ENCODE measurements at places on chromosomes 4 and X.

DNA sequence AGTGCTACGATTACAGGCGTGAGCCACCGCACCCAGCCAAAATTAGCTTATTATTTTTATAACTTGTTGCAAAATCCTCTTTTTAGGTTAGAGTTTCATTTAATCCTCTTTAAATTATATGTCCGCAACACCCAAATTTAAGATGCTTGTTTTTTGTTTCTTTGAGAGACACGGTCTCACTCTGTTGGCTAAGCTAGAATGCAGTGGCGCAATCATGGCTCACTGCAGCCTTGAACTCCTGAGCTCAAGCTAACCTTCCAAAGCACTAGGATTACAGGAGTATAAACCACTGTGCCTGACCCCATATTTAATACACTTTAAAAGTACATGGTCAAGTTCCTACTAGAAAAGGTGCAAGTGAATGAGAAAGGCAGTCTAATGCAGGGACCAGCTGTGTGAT is 2.2 kb downstream of the RBBP7 start:
- no peak for DNase-seq

DNA sequence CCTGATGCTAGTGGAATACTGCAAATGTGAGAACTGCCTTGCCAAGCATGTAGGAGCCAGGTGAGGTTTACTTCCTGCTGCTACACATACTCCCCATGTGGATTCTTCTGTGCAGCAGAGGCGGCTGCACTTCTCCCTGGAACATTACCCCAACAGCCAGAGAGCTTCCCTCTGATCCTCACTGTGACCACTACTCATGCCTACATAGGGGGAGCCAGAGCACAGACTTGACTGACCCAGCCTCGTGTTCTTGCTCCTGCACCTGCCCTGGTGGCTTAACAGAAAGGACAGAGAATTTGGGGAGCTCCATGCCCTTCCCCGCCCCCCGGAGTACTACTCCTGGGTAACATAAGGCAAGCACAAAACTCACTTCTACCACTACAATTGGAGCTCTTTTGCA is 38.4 kb downstream of the UGT2A2 start:
- DNase-seq = no peak

GRCh38 chr4:40520533-40520932 is 109.1 kb downstream of the RBM47 start:
- DNase-seq = no peak

- no peak for DNase-seq
Measured at GRCh38 chr4:71587995-71588394, 195.9 kb downstream of the GC start.

DNA sequence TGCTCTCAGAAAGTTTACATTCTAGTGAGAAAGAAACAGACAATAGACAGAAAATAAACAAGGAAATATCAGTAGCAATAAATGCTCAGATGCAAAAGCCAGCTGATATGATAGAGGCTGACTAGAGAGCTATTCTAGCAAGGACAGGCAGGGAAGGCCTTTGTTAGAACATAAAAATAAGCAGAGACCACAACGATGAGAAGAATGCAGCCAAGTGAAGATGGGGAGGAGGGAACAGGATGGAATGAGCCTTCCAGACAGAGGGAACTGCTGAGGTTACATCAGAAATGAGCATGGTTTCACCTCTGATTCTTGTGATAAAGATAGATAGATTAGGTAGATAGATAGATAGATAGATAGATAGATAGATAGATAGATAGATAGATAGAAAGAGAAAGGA is 7.6 kb upstream of the SOWAHB start:
- no peak for DNase-seq

- peak; percentile 37 for DNase-seq
Measured at GRCh38 chrX:65581661-65582339, 47.2 kb upstream of the LAS1L start.

- DNase-seq = no peak
Measured at GRCh38 chr4:160110891-160111290, 1008.0 kb downstream of the RAPGEF2 start.

DNA sequence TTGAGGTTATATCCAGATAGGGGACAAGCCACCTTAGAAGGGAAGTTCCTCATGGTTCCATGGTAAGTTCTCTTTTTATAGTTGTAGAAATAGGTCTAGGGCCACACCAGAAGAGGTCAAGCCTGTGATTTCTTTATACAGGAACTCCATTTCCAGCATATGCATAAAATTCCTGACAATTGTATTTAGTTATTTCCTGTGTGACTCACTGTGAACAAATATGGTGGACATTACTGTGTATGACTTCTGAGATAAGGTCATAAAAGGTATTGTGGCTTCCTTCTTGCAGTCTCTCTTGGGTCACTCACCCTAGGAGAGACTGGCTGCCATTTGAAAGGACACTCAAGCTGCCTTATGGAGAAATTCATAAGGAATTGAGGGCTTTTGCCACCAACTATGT is 2.2 kb upstream of the C4orf36 start:
- no peak for DNase-seq

DNA sequence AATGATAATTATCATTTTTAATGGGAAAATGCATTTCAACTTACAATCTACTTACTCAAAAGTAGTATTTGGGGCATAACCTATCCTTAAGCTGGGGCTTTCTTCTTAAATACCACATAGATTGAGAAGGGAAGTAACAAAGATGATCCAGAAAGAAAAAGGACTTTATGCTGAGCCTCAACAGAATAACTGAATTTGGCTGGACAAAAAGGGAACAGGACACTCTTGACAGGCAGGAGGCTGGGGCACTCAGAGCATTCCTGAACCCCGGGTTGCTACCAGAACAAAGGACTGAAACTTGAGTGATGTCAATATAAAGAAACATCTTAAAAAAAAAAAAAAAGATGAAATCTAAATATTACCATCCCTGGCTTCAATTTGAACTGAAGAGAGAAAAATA is 23.9 kb downstream of the RELL1 start:
- DNase-seq = no peak

- no peak for DNase-seq
Measured at GRCh38 chr4:67723949-67724348, 23.0 kb upstream of the UBA6 start.

- DNase-seq = no peak
Measured at GRCh38 chr4:24169956-24170355, 280.1 kb upstream of the PPARGC1A start.

- no peak for DNase-seq
Measured at GRCh38 chr4:74692972-74693371, 101.4 kb downstream of the BTC start.

GRCh38 chrX:39755143-39756032 is 342.4 kb downstream of the BCOR start:
- DNase-seq = peak; percentile 77

GRCh38 chr4:74415602-74416300 is 29.2 kb upstream of the AREG start:
- no peak for DNase-seq

- DNase-seq = no peak
Measured at GRCh38 chrX:53223068-53223693, 1.8 kb downstream of the KDM5C start.

DNA sequence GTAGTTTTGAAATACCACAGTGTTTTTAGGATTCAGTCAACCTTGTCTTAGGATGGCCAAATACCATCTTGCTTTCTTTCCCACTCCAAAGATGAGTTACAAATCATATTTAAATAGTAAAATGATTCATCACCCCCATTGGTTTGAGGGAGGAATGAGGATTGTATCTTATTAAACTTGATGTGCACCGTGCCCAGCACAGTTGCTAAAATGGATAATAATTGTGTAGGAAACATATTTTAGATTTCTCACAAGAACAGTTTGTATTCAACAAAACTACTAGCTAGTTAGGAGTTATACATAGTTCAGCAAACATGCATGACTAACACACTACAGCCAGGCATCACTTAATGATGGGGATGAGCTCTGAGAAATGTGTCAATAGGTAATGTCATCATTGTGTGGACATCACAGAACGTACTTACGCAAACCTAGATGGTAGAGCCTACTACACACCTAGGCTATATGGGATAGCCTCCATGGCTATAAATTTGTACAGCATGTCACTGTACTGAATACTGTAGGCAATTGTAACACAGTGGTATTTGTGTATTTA is 245.4 kb downstream of the FBXW7 start:
- no peak for DNase-seq

- no peak for DNase-seq
Measured at GRCh38 chrX:36436361-36436760, 516.8 kb downstream of the CFAP47 start.

DNA sequence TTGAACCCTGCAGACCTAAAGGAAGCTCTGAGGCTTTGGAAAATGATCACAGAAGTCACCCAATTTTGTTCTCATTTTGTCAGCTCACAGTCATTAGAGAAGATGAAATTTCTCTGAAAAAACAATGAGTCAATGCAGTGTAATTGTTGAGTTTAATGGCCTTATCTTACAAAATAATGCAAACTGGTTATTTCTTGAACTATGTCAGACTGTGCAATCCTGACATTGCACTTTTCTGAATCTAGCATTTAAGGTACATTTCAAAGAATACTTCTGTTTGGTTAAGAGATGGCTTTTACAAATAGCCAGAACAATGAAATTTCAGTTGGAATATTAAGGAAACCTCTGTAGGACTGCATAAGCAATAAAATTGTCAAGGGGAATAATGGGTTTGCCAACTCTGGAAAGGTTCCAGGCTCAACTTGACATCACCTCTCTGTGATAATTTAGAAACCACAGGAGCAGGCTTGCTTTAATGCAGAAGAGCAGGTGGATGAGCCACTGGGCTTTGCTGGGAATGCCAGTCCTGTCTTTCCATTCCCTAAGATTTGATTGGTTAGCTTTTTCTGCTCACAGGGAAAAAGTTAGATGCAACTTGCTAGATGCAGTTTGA is 222.8 kb downstream of the FRMPD4 start:
- no peak for DNase-seq

GRCh38 chr4:40182001-40182400 is 14.8 kb upstream of the RHOH start:
- no peak for DNase-seq

DNA sequence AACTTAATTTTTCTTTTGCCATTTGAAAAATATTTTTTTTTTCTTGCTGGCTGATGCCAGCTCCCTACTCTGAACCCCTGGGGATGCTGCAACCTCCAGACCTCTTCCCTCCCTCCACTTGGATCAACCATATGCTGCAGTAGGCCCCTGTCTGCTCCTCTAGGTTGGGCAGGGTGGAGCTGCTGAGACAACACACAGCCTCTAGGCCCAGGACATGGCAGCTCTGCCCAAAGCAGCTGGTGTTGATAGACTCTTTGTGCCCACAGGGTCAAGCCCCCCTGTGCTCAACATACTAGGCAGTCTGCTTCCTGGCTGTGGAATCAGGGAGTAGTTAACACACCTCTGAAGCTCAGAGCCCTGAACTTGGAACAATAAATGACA is 19.9 kb upstream of the CLNK start:
- no peak for DNase-seq

DNA sequence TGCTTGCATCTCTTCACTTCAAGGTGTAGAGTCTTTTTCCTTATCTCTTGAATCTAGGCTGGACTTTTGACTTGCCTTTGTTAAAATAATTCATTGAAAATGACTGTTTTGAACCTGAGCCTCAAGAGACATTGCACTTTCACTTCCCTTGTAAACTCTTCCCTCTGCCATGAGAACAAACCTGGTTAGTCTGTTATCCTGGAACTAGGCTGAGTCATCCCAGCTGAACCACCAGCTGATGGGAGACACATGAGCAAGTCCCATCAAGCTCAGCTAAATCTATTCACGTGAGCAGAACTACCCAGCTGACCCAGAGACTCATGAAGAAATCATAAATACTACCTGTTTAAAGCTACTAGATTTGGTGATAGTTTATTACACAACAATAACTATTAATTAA is 202.3 kb upstream of the CENPE start:
- DNase-seq = no peak

DNA sequence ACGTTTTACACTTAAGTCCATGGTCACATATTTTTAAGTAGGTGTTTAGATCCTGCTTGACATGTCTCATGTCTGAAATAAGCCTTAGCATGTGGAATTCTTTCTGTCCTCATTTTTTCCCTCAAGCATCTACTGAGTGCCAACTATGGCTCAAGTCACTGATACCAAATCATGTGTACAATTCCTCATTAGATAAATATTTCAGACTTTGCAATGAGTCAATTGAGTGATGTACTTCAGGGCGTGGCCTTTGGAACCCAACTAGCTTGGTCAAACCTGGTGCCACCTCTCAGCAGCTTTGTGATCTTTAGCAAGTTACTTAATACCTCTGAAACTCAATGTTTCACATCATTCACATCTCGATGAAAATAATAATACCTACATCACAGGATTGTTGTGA is 12.6 kb upstream of the JADE1 start:
- no peak for DNase-seq

- peak; percentile 45 for DNase-seq
Measured at GRCh38 chr4:83639849-83640493, 104.1 kb downstream of the GPAT3 start.

GRCh38 chr4:99817309-99817890 is 773 bp downstream of the DAPP1 start:
- DNase-seq = no peak

- DNase-seq = no peak
Measured at GRCh38 chrX:139267851-139268250, 262.7 kb upstream of the F9 start.

DNA sequence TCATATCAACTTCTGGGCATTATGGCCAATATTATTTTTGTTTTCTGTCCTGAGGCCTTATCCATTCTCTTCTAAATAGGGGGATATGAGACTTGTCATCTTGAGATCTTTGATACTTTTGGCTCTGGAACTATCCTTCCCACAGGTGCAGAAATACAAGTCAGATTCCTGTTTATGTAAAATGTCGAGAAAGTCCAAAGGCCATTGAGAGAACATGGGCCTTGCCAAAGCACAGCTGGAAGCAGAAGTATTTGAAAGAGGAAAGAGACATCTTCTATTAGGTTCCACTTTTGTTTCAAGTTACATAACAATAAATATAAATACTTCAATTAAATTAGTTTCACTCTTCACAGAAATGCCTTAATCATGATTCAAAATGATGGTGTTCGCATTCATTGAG is 20.8 kb upstream of the PRSS48 start:
- no peak for DNase-seq

GRCh38 chrX:51855698-51856097 is 37.7 kb upstream of the MAGED1 start:
- DNase-seq = no peak

DNA sequence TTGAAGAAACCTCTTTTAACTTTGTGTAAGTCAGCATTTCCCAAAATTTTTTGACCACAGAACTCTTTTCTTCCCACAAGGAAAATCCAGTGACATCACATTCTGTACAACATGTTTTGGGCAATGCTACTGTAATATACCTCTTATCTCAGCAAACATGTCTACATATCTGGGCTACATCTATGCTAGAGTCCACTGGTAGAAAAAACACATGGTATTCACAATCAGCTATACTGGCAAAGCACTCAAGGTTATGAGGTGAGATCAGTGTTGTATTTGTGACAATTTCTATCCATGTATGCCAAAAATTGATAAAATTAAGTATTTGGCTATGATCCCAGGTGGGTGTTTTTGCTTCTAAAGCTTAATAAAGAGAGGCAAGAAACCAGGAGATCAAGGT is 98.0 kb downstream of the ATP11C start:
- DNase-seq = no peak

All from HTR-8/SVneo (cell line).